T-helper 17 cell (primary cell): ENCODE measurements at places on chromosomes 2 and 18. TPM values are rescaled to one million over a fixed set of nuclear protein-coding genes. Genes with fewer than 3 reads are reported as not detected.

GRCh38 chr2:392926-393280 lies 105.0 kb upstream of the ALKAL2 start:
- DNase-seq, result no peak

DNA sequence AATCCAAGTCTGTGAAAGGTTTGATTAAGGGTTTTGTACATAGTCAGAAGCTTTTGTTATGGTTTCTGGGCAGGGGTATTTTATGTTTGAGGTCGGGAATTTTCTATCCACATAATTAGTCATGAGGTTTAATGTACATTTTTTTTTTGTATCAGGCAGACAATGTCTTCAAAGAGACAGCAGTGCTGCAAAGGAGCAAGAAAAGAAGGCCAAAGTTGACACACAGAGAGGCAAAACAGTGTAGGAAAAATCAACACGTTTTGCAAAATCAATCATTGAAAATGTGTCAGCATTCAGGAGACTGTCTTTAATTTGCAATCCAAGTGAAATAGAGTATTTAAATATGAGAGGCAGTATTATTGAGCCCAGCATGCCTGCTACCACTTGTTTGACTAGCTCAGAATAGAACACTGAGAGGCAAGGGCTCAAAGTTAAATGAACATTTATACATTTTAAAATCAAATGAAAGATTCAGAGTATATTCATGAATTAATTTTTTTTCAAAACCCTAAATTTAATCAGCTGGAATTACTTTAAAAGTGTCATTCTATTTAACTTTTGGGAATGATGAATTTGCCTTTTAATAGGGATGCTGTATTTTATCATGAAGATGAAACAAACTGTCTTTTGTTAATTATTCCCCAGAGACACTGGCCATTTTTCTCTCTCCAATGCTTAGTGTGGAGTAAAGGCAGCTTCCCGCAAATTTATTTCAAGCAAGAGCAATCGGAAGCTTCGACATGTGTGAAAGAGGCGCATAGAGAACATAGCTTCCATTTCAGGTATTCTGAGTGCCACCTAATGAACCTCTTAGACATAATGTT lies 11.3 kb downstream of the VRK2 start:
- no peak for DNase-seq

DNA sequence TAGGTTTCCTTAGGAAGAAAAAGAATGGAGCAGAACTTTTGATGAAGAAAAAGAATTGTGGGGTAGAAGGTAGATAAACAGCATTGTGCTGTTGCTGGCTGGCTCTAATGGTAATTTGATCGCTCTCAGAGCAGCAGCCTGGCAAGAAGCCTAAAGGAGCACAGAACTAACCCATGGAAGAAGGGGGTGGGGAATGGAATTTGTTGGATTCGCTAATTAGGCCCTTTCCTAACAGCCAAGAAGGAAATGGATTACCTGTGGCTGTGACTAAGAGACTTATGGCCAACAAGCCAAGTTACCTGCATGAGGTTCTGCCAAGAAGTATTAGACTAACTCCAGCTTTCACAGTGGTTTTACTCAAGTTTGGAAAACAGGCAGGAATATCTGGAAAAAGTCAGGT lies 210.6 kb downstream of the IKZF2 start:
- no peak for DNase-seq

Gene MYCN
- total RNA-seq, result 0.37 TPM

Gene SCG2
- not detected for total RNA-seq

Gene SERPINB10
- total RNA-seq, result not detected

Gene CCT4
- 82.7 TPM for total RNA-seq
